ENCODE measurements at places on chromosomes 12 and 14.

DNA sequence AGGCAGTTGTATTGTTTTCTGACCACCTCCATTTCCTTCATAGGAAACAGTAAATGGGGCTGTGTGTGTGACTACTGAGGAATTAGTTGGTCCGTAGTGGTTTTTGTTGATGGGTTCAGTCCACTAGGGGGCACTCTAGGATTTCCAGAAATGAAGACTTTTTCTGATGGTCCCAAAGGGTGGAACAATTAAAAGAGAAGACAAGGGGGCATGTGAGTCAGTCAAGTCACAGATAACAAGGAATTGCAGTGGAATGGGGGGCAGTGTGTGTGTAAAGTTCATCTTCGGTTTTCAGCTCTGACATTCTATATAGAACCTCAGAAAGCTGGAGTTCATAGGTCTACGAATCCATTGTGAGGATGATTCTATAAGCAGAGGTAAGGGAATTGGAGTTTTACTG is 186.6 kb upstream of the OR4E1 start:
- DNase-seq, result peak; percentile 16

- DNase-seq, result no peak
These were observed 14.4 kb downstream of the AREL1 start for GRCh38 chr14:74698465-74698864.

DNA sequence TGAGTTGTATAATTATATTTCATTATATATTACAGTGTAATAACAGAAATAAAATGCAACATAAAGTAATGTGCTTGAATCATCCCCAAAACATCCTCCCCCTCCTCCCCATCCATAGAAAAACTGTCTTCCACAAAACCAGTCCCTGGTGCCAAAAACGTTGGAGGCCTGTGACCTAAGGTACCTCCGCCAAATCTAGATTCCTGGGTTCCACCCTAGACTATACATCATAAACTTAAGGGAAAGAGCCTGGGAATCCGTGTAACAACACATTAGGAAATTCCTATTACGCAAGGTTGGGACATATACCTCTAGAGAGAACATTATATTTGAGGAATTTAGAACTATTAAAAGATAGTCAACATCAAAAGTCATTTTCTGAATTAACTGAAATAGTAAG is 38.0 kb downstream of the SPPL3 start:
- DNase-seq, result no peak

GRCh38 chr12:79522989-79523386 is 167.8 kb downstream of the PAWR start:
- no peak for DNase-seq

- peak; percentile 27 for DNase-seq
These were observed 63.0 kb upstream of the BTG1 start for GRCh38 chr12:92208613-92209121.

GRCh38 chr14:89373185-89373584 is 43.8 kb downstream of the FOXN3 start:
- no peak for DNase-seq

- DNase-seq, result no peak
These were observed 47.4 kb upstream of the MEG3 start for GRCh38 chr14:100778526-100778882.

DNA sequence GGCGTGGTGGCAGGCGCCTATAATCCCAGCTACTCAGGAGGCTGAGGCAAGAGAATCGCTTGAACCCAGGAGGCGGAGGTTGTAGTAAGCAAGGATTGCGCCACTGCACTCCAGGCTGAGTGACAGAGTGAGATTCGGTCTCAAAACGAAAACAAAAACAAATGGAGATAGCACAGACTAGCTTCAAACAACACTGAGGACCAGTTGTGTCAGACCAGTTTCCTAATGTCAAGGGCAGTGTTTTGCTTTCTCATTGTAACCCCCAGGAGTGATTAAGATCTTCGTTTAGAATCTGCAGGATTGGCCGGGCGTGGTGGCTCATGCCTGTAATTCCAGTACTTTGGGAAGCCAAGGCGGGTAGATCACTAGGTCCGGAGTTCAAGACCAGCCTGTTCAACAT is 18.5 kb downstream of the RPGRIP1 start:
- no peak for DNase-seq

DNA sequence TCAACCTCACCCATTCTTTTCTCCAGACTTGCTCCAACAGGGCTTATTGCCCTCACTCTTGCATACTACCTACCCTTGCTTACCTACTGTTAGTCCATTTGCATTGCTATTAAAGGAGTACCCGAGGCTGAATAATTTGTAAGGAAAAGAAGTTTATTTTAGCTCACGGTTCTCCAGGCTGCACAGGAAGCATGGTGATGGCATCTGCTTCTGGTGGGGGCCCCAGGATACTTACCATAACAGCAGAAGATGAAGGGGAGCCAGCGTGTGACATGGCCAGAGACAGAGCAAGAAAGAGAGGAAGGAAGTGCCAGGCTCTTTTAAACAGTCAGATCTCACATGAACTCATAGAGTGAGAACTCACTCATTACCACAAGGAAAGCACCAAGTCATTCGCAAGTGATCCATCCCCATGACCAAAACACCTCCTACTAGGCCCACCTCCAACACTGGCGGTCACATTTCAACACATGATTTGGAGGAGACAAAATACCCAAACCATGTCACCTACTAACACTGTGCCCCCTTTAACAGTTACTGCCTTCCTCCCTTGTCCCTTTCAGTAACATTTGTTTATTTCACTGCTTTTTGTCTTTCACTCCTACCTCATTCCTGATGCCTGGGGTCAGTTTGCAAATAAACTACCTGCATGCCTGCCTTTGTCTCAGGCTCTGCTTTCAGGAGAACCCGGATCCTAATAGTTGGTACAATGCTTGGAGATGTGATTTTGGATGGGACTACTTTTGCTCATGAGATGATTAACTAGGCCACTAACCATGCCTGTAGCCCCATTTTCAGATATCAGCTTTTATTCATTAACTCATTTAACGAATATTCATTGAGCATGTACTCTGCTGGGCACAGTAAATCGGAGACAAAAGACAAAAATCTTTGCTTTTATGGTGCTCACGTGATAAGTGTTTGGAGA is 41.6 kb upstream of the CSRP2 start:
- no peak for DNase-seq

- DNase-seq, result no peak
These were observed 78.0 kb downstream of the LRRC9 start for GRCh38 chr14:59997966-59998365.

DNA sequence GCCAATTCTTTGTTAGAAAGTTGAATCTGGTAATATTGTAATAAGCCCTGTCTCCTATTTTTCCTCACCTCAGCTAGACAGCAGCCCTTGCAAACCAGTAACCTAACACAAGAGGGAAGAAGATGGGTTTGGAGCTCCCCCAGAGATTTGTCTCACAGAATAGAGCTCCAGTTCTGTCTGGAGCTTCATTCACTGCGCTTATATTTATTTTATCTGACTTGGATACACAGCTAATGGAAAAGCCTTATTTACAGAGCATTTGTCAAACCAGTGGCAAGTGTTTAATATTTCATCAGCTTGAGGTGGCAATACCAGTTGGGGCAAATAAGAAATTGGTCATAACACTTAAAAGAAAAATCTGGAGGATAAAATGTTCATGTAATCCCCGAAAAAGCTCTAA is 1094.0 kb downstream of the FSCB start:
- no peak for DNase-seq

- no peak for DNase-seq
These were observed 59.9 kb downstream of the TSPAN19 start for GRCh38 chr12:84976133-84976532.

- DNase-seq, result peak; percentile 68
These were observed at the start of gene DACT1 for GRCh38 chr14:58637391-58638230. DACT1 (plus strand) TSS chr14:58637962; CDS start chr14:58638203, 241 bp downstream.

DNA sequence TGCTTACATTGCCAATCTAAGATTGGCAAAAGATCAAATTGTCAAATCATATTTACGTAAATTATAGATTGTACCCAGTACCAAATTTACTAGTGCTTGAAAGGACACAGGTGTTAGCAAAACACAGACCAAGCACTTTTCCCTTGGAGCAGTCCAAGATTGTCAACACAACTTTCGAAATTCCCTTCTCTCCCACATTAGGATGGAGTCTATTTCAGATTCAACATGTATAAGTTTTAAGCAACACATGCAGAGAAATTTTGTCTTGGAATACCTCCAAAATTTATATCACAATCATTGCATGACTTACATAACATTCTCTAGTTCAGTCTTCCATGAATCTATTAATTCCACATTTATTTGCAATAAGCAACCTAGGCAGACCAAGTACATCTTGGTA is 74.9 kb upstream of the SLCO1C1 start:
- no peak for DNase-seq

GRCh38 chr12:122827258-122827657 is 8.0 kb upstream of the HIP1R start:
- no peak for DNase-seq

- no peak for DNase-seq
These were observed 11.8 kb downstream of the PDE1B start for GRCh38 chr12:54561164-54561563.

GRCh38 chr12:18578191-18578590 is 159.6 kb downstream of the PLCZ1 start:
- DNase-seq, result no peak

- DNase-seq, result no peak
These were observed 34.6 kb upstream of the PPP2R5C start for GRCh38 chr14:101726954-101727302.

- DNase-seq, result no peak
These were observed 78.6 kb upstream of the GALNT9 start for GRCh38 chr12:132407992-132408391.

- DNase-seq, result no peak
These were observed 335.3 kb downstream of the NPAS3 start for GRCh38 chr14:33273978-33274377.

DNA sequence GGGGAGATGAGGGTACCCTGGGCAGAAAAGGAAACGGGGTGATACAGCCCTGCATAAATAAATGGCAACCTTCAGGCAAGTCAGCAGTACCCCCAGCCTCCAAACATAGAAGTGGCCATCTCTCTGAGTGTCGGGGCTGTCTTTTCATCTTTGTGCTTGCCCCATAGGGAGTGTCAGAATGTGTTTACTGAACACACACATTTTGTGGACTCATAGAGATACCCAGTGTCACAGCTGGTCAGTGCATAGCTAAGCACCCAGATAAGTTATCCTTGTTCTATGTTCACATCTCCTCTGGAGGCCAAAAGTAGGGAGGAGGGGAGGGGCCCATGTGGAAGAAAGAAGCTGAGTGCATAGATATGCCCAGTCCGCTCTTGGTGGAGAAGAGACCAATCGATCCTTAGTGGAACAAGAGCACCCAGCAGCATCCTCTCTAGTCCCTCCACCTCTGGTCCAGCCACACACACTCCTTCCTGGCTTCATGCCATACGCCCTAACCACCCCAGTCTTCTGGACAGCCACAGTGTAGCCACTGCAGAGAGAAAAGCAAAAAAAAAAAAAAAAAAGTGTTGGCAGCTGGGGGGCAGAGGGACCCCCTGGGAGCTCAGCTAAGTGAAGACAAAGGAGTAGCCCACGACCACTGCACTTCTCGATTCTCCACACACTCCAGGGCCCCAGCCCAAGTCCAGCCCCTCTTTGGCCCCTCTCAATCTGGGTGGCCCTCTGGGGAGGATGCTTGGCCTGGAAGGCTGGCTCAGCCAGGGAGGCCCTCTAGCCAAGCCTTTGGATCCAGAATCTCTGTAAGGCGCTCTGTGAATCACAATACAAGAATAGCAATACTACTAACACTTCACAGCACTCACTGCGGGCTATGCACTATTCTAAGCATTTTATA is 2.6 kb downstream of the ITGA7 start:
- no peak for DNase-seq

GRCh38 chr12:57063991-57064685 is 14.2 kb upstream of the MYO1A start:
- peak; percentile 59 for DNase-seq

GRCh38 chr14:24037658-24038037 is 14.2 kb upstream of the CARMIL3 start:
- DNase-seq, result no peak

DNA sequence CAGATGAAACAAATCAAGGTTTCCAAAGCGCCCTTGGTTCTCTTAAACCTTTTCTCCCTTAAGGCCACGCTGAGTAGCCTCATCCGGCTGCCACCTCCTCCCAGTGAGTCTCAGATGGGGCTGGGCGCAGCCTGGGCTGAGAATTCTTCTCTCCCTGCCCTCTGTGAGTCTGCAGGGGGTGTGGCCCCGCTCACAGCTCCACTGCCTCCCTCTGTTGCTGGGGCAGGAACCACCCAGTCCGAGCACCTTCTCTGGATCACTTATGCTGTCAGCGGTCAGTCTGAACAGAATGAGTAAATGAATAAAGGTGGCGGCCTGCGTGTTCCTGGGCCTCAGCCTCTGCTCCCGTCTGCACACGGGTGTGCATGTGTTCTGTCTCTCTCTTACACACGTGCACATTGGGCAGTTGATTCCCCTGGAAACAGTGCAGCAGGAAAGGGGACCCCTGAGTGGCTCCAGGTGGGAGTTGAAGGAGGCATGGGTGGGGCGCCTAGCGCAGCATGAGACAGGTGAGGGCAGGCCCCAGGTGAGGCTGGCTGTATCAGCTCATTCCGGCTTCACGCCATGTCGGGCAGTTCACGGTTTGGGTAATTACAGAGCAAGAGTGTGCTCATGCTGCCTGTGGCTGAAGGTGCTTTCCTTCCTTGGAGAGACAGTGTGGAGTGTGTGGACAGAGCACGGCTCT is 4.3 kb downstream of the PAPLN start:
- no peak for DNase-seq

- no peak for DNase-seq
These were observed 111.2 kb downstream of the RFLNA start for GRCh38 chr12:124406043-124406442.

DNA sequence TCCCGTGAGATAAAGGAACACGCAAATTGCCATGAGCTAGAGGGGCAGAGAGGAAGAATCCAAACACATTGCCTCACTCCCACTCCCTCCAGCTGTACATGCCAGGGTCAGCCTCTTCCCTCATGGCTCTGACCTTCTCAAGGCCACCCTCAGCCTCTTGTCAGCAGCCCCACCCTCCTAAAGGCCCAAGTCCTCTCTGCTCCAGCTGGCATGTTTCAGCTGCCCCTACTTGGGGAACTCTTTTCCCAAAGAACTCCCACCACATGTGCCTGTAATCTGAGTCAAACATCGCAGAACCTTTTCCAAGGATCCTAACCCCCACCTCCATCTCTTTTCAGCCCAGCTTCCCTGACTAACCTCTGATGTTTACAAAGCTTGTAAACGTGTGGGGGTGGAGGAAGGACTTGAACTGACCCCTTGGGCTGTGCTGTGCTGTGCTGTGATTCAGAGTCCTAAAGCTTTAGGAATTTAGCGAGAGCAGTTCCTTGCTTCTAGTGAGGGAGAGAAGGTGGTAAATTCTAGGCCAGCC is 7.3 kb upstream of the CACNB3 start:
- no peak for DNase-seq

- DNase-seq, result no peak
These were observed 7.8 kb downstream of the NT5DC3 start for GRCh38 chr12:103833095-103833775.

All from germinal center (tissue), 1 donor.